A549 treated with dexamethasone at 1 μM for 4 hours (cell line): ENCODE measurements at places on chromosomes 11 and 22. TPM values are rescaled to one million over a fixed set of nuclear protein-coding genes. Genes with fewer than 3 reads are reported as not detected.

The CECR2 gene
- total RNA-seq, result 0.06 to 0.13 TPM (median 0.09 TPM) in 5 replicates

The TSKU gene
- 92.0 to 158 TPM (median 140 TPM) in 5 replicates for total RNA-seq

The PHF21B gene
- total RNA-seq, result 0.64 to 0.92 TPM (median 0.88 TPM) in 5 replicates

The NAALAD2 gene
- not detected in 5 replicates for total RNA-seq

The LRRC74B gene
- 0.08 TPM in 1 of 5 replicates, not detected in the others for total RNA-seq
